ENCODE measurements at places on chromosomes 5 and 9.

GRCh38 chr5:149679876-149680809 is 50.0 kb upstream of the PPARGC1B start:
- DNase-seq = no peak

DNA sequence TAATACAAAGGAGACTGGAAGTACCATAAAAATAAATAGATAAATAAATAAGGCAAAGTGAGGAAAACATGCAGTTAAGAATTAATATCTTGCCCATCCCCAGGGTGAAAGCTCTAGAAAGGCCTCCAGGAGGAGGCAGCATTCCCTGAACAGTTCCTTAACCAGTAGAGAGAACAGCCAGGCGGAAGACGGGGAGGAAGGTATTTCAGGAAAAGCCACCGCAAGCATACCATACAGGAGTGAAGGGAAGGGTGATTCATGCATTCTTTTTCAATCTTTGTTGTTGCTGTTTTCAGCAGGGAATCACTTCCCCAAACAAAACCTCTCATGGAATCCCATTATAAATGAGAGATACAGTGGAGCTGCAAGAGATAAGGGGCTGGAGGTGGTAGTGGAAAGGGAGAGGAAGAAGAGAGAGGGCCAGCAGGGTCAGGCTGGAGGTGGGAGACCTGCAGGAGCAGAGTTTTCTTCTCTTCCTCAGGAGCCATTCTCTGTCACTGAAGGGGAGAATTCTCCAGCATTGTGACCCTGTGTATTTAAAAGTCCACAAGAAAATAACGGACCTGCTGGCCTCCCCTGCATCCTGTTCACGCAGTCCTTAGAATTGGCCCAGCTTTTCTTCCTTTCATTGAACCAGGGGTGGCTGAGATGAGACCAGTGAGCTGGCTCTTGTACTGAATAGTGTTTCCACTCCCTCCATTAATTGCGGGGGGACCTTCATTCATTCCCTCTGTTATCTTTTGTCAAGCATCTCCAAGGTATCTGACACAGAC is 255.9 kb downstream of the FAM114A2 start:
- DNase-seq = no peak

DNA sequence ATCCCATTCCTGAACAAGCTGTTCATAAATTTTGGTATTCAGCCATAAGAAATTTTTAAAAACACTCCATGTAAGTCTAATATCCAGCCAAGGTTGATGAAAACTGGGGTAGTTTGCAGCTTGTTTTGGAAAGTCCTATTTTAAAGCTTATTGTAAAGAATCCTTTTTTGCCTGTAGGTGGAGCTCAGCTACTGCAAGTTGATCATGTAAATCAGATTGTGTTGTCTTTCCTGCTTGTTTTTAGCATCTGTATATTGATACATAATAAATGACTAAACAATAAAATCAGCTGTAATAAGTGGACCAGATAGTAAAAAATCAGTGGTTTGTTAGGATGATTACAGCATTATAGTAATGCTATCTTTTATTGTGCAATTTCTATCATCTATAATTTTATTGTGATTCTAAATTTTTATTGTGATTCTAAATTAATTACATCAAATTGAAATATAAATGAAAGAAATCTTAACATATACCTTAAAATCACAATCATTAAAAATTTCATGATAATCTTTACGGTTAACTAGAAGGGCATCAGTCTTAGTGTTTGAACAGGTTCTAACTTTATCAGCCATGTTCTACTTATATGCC is 42.4 kb downstream of the CWC27 start:
- DNase-seq = no peak

- DNase-seq = no peak
Measured at GRCh38 chr5:109167586-109167985, 242.2 kb downstream of the PJA2 start.

DNA sequence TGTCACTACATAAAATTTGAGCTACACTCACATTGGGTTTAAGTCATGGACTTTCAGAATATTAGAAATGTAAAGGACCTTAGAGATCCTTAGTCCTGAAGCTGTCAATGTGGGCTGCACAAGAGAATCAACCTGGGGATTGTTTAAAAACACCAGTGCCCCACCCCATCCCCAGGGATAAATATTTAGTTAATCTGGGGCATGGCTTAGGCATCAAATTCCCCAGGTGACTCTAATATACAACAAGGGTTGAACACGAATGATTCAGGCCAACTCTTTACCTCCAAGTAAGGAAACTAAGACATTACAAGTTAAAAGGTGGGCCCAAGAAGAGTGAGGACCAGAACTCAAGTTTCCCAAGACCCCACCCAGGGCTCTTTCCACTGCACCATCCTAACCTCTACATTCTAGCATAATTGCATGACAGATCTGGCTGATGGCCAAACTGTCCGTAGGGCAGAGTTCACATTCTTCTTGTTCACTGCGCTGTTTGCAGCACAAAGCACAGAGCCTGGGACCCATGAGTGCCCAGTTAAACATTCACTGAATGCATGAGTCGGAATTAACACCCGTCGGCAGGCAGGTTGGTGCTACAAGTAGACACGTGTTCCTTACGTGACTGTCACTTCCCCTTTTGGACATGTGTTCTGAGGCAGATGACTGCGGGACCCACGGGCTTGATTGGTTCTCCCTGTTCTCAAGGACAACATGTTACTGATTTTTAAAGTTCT is 25.2 kb downstream of the CYFIP2 start:
- no peak for DNase-seq

DNA sequence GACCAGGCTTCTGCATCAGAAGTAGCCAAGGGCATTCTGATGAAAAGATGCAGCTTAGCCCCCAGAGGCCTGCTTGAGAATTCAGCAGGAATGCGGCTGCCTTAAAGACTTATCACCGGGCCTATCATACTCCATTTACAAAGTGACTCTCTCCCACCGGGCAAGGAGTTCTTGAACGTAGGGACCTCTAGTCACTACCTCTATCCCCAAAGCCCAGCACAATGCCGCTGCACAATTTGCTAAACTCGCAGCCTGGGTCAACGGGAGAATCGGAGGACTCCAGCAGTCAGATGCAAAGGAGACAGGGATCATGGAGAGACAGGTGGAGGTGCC is 661 bp downstream of the PDCL start:
- DNase-seq = no peak

DNA sequence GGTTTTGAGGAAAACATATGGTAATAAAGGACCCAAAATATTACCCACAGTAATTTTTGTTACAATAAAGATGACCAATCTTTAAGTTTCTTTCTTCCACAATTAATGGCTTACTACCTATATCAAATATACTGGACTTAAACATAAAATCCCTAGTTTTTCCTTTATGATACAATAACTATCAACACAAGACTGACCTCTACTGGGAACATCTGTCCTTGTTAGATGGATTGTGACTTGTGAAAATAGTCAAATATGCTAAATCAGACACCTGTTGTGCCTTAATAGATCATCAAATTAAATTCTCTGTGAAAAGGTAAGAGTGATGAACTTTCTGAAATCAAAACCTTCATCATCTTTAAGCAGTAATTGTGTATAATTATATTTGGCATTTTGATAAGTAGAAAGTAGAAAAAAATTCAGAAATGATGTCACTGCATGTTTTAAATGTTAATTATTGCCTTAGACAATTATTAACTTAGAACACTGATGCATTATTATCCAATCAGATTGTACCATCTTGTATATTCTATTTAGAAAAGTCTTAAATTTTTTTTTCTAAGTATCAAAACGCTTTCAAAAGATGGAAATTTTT is 113.6 kb downstream of the DEPDC1B start:
- no peak for DNase-seq

GRCh38 chr9:32854271-32854670 is 70.9 kb downstream of the TMEM215 start:
- no peak for DNase-seq

- no peak for DNase-seq
Measured at GRCh38 chr9:81826517-81826906, 101.7 kb upstream of the SPATA31D4 start.
